ENCODE measurements at places on chromosomes 3 and 15.

DNA sequence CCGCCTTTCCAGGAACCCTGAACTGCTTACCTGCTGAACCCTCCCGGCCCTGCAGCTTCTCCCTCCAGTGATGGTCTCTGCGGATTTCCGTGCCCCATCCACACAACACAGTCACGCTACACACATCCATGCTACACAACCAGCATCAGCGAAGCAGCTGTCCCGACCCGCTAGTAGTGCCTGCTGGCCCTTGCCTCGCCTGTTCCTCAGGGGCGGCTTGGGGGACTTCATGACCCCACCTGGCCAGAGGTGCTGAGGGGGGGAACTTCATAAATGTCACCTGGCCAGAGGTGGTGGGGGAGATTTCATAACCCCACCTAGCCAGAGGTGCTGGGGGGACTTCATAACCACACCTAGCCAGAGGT, 530 bp upstream of the TUBGCP5 start:
- no peak for DNase-seq

DNA sequence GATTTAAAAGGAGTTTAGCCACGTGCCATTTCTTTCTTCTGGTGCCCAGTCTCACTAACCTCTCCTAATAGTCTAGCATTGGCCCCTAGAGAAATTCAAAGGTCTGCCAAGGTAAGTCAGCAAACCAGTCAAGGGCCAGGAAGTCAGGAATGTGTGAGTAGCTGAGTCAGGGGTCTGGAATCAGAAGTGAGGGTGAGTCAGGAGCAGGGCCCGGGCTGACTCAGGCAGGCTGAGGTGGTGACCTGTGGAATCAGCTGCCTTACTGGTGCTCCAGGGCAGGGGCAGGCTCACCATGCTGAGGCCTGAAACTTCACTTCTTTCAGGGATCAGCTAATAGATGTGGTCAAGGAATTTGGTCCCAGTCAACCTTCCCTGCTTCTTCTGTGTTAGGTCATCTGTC, 105.8 kb upstream of the MYZAP start:
- DNase-seq, result no peak

GRCh38 chr3:156259896-156260295, 139.5 kb downstream of the KCNAB1 start:
- DNase-seq, result no peak

- no peak for DNase-seq
Measured at GRCh38 chr3:129123314-129124060, 1.9 kb upstream of the RAB43 start.

- DNase-seq, result no peak
Measured at GRCh38 chr15:101560722-101561583, 71.4 kb upstream of the PCSK6 start.

- no peak for DNase-seq
Measured at GRCh38 chr3:17623464-17623863, 119.0 kb downstream of the TBC1D5 start.

DNA sequence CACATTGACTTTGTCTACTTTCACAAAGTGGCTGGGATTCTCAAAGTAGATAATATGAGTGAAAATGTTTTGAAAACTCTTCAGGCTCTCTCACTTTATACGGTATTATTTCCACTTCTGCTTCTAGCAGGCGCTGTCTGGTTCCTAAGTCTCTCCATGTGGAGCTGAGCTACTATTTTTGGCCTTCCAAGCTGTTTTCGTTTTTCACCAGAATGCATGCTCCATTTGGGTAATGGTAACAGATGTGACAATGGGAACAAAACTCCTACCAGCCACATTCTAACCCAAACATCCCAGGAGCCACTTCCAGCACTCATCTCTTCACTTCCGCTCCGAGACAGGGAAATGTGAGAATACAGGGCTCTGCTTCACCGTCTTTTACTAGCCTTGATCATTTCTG, 586.7 kb downstream of the NTRK3 start:
- no peak for DNase-seq

DNA sequence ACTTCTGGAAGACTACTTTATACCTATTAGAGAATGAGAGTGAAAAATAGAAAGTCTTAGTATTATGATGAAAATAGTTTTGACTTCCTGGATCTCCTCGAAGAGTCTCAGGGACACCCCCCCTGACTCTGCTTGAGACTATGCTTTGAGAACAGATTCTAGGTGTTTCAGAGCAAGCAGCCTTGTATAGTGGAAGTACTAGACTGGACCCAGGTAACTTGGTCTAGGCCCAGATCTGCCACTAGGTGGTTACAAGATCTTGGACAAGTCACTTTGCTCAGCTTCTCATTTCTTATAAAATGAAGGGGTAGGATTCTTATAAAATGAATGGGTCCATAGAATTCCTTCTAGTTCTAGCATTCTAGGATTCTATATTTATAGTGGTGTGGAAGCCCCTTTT, 9.1 kb downstream of the ABHD5 start:
- DNase-seq, result no peak

DNA sequence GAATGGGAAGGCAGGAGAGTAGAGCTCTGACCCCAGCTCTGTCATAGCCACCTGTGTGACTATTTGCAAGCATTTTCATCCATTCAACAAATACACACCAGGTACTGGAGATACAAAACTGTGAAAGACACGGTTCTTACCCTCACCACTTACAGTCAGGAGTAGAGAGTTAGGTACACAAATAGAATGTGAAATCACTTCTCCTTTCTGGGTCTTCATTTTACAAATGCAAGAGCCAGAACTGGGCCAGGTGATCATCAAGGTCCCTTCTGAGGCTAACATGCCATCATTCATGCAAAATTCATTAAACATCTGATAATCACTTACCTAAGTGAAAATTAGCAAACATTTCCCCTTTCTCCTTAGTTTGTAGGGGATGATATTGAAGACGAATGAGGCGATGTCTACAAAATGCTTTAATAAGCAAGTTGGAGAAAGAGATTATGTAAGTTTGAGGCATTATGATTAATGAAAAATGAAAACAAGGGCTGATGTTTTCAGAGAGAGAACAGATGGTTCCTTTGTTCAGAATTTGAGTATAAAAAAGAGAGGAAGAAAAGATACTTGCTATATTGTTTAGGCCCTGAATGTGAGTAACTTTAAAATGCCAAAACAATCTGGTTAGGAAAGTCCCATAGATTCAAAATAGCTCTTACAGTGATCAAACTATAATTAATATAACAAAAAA, 88.6 kb downstream of the LPP start:
- no peak for DNase-seq

- no peak for DNase-seq
Measured at GRCh38 chr3:129252748-129253147, 3.3 kb downstream of the COPG1 start.

GRCh38 chr3:63762934-63763550, 56.1 kb upstream of the C3orf49 start:
- no peak for DNase-seq

GRCh38 chr3:140499114-140499757, 178.6 kb upstream of the TRIM42 start:
- DNase-seq, result no peak

DNA sequence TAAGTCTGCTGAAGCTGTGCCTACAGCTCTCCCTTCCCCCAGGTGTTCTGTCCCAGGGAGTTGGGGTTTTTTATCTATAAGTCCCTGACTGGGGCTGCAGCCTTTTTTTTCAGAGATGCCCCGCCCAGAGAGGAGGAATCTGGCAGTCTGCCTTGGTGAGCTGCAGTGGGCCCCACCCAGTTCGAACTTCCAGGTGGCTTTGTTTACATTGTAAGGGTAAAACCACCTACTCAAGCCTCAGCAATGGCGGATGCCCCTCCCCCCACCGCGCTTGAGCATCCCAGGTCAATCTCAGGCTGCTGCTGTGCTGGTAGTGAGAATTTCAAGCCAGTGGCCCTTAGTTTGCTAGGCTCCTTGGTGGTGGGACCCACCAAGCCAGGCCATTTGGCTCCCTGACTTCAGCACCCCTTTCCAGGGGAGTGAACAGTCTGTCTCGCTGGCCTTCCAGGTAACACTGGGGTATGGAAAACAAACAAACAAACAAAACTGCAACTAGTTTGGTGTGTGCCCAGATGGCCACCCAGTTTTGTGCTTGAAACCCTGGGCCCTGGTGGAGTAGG, 189.4 kb downstream of the MFSD1 start:
- no peak for DNase-seq

DNA sequence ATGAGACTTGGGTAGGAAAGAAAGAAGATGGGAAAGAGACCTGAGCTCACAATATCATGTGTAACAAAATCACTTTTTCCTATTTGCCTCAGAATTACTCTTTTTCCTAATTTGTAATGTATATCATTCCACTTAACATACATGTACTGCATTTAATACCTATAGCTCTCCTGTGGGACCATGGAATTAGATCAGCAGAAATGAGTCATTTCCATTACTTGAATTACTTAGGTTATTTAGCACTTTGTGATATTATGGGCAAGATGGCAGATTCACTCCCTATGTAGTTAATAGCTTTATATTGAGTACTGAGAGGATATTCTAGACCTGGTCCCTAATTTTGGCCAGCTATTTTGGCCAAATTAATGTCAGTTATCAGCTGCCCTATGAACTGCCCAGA, 70.5 kb downstream of the ZNF609 start:
- DNase-seq, result no peak

DNA sequence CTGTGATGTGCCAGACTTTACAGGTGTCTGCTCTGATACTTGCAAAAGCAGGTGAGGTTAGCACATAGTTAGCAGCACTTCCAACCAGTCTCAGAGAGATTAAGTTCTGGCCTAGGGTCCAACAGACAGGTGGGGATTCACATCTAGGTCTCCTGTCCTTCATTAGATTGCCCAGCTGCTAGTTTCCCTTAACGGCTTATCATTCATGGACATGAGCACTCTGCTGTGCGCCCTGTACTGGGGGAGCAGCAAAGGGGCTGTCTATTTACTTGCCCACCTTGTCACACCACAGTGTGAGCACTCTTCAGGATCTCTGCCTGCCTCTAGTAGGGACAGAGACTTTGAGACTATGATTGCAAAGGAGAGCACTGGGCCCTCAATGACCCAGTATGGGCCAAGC, 8.7 kb downstream of the SPSB4 start:
- no peak for DNase-seq

DNA sequence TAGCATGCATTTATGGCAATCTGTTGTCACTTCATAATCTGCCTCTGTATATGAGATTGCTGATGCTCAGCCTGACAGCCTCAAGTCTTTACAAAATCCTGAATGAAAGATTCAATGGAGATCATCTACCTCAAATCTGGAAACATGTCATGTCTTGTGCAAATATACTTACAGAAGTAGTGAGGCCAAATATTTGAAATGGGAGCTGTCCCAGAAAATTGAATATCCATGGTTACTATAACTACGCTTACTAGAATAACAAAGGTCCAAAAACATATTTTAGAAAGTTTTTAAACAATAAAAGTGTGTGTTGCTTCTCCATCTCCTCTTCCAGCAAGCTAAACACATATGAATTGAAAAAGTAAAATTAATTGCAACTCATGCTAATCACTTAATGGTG, 133.2 kb upstream of the DPH6 start:
- DNase-seq, result no peak

- DNase-seq, result no peak
Measured at GRCh38 chr3:101255441-101255840, 64.9 kb downstream of the IMPG2 start.

GRCh38 chr3:149547954-149548668, 73.6 kb downstream of the TM4SF4 start:
- no peak for DNase-seq

Measured in stimulated activated CD4-positive, alpha-beta T cell treated with anti-CD3 and anti-CD28 coated beads, Interleukin-15, amount 100 ng/mL, for 48 hours (primary cell).